Activated naive CD4-positive, alpha-beta T cell (primary cell): ENCODE measurements at places on chromosomes 16 and 17.

GRCh38 chr16:27972500-27972899 lies 91.0 kb downstream of the GSG1L start:
- DNase-seq, result no peak

DNA sequence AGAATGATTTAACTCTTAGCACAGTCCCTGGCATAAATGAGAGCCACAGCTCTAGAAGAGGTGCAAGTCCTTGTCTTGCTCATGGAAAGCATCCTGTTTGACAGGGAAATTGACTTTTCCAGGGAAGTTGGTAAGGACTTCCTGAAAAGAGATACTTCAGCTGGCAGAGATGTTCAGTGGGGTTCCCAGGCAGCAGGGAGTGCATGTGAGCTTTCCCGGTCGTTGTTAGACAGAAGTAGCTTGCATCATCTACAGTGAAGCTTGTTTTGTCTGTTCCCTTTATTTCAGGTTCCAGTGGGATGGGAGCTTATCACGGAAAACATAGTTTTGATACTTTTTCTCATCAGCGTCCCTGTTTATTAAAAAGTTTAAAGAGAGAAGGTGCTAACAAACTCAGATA lies 22.9 kb downstream of the ALDH3A2 start:
- no peak for DNase-seq

GRCh38 chr17:72804949-72805707 lies 287.4 kb downstream of the SLC39A11 start:
- DNase-seq, result no peak

GRCh38 chr17:15257258-15257788 lies 7.8 kb downstream of the PMP22 start:
- DNase-seq, result peak; percentile 29

DNA sequence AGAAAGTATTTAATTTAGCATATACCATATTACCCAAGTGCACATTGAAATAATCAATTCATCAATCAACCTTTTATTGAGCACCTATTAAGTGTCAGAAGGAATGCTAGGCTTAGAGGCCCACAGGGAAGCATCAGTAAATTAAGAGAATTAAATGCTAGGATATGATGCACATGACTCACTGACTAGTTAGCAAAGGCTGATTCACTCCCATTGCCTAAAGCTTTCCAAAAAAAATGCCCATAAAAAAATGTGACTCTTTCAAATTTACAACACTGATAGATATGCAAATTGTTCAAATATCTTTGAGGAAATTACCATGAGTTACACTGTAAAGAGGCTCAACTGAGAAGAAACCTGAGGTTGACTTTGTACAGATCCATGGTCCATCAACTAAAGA lies 883.3 kb downstream of the CDH11 start:
- no peak for DNase-seq

DNA sequence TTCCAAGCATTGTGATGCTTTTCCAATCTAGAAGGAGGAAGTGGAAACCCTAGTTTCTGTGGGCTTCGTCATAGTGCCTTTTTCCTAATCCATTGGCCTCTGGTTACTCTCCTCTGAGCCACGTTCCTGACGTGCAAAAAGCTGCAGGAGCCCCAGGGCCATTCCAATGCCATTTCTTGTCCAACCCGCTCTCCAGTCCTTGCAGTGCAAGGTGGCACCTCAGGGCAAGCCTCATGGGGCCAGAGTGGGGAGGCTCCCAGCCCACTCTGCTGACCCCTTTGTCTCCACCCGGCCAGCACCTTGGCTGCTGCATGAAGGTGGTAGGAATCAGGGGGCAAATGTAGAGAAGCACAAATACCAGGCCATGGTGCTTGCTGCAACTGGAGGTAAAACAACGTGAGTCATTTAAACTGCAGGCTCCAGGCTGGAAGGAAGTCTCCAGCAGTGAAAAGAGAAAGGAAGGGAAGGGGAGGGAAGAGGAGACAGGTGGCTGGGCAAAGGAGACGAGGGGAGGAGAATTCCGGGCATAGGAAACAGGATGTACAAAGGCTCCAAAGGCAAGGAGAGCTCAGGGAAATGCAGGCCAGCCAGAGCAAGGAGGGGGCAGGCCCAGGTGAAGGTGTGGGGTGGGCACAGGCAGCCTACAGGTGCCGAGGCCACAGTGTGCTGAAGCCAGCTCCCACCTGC lies 168.2 kb upstream of the TNRC6C start:
- no peak for DNase-seq

DNA sequence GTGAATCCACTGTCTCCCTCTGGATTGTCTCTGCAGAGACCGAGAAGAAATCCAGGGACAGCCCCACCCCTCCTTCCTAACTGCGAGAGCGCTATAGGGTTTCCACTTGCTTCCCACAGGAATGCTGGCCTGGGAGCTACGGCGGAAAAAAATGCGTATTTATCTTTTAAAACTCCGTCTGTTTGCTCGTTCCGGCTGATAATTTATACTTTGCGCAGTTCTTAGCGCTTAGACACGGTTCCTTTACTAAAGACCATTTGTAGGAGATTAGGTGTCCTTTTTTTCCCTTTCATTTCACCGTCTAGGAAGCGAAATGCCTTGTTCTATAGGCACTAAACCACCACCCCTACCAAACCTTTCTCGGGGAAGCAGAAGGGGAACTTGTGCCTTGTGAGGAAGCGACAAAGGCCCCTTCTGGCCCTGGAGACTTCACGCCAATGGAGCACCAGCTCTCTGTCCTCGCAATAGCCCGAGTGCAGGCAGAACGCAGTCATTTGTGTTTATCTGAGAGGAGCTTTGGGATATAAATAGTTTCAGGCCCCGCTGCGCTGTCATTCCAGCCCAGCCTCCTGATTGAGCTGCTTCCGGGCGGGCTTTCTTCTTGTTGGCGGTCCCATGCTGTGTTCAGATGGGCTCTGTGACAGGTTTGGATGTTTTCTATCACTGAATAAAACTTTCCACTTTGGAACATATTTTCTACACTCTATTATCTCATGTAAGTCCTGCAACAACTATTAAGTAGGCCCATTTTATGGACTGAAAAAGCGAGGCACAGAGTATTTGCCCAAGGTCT lies 791 bp upstream of the SUPT4H1 start:
- DNase-seq, result no peak

- no peak for DNase-seq
Observed at GRCh38 chr17:57918017-57918895, 37.0 kb downstream of the CUEDC1 start.

DNA sequence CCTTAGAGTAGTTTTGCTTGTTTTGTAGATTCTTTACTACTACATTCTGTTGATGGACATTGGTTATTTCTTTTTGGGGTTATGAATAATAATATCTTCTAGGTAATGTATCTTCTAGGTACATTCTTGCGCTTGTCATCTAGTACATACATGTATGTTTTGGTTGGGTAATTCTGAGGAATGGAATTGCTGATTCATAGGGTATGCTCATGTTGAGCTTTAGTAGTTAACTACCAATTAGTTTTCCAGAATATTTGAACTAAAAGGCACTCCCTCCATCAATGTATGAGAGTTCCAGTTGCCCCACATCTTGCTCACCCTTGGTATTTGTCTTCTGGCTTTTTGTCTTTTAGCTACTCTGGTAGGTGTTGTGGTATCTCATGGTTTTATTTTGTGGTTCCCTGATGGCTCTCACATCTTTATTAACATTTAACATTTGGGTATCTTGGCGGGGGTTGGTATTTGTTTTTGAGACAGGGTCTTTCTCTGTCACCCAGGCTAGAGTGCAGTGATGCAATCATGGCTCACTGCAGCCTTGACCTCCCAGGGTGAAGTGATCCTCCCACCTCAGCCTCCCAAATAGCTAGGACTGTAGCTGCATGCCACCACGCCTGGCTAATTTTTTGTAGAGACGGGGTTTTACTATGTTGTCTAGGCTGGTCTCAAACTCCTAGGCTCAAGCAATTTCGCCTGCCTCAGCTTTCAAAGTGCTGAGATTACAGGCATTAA lies 47.1 kb downstream of the SLC6A4 start:
- DNase-seq, result no peak

- DNase-seq, result no peak
Observed at GRCh38 chr16:77617996-77618395, 104.3 kb upstream of the NUDT7 start.

DNA sequence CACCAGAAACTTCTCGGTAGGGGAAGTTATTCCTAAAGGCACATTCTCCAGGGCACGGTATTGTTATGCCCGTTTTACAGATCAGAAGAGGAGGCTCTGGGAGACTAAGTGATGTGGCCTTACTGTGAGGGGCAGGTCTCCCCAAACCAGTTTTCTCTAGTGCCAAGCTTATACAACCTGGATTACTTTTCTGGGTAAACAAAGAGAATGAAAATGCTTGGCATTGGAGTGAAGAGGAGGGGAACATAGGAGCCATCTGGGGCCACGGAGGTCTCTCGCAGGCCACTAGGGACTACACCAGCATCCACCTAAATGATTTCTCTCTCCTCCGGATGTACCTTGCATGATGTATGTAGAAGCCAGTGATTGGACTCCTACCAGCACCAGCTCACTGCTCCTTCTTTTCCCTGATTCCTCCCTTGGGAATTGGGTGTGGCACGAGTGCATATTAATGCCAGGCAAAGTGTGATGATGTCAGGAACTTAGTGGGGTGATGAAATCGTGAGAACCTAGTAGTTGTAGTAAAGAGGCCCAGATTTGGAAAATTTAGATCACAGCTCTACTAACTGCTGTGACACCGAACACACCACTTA lies 674 bp downstream of the TOM1L1 start:
- DNase-seq, result no peak

DNA sequence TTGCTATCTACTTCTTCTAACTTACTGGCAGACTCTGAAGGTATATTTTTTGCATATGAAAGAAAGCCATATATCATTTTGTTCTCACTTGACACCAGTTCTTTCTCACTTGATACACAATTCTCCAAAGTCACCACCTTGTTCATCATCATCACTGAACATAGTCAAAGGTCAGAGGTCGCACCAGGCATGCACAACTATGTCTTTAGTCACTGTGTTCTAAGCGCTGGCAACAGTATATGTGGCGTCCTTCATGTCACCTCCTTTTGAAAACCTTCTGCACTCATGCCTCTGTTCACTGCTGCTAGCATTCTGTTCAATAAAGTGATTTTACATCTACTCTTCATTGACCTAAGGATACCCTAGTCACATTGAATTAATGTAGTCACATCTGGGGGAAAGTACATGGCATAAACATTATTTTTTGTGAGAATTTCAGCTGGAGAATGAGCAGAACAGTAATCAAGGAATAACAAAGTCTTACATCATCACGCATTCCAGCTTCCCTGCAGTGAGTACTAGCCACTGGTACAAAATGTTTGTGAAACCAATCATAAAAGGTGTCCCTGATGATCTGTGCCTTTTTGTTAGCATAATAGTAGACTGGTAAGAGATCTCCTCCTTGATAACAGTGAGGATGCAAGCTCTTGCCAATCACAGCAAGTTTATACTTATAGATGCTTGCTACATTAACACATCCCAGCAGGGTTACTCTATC lies 20.5 kb upstream of the TBX4 start:
- DNase-seq, result no peak

GRCh38 chr17:35752945-35753764 lies at the start of gene GAS2L2:
GAS2L2 (minus strand) TSS chr17:35753239; CDS start chr17:35752850, 389 bp downstream.
- no peak for DNase-seq

- no peak for DNase-seq
Observed at GRCh38 chr17:75301502-75302206, 12.4 kb upstream of the SLC25A19 start.

DNA sequence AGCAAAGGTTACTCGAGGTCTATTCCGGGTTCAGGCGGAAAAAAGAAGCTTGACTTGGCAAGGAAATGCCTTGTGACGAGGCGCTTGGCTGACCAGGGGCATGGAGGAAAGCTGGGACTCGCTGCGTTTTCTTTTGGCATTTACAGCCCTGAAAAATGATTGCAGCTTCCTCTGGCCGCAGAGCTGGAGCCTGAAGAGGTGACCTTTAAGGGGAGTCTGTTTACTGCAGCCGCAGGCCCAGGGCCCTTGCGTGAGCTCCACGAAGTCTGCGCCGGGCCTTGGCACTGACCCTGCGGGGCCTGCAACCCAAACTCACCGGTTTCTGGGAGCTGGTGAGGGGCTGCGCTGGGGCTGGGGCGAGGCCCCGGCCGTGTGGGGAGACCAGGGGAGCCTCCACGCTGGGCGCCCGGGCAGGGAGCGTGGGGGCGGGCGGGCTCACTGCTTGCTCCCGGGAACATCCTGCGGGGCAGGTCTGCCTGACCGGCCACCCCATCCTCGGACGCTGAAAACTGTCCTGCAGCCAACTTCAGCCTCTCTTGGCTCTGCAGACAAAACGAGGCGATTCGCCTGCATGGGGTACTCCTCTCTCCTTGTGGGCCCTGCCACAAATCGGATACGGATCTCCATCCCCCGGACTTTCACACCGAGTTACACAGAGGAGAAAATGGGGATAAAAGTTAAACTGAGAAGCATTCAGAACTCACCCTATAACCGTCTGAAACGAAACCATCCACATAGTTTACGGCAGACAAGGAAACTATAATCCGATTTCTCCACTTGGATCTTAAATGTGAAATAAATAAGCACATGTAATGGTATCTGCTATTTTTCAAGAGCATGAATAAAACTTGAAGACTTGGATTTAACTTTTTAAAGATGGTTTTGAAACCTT lies 206.3 kb upstream of the FOXF1 start:
- no peak for DNase-seq

DNA sequence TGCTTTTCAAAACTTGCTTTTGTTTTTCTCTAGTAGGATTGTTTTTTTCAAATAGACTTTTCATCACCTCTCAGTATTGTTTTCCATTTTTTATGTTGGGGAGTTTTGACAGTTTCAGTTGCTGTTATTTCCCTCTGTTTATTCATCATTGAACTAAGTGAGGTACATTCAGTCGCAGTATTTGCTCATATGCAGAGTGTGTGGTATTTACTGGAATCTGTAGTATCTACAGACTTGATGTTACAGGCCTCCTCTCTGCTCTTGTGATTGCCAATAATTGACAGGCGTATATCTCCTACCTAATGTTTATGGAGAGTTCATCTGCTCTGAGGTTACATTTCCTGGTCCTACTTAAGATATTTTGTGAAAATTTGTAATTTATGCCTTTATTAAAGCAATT lies 49.6 kb downstream of the COX10 start:
- DNase-seq, result no peak

GRCh38 chr17:80262291-80262690 lies 1.6 kb downstream of the RNF213 start:
- no peak for DNase-seq

GRCh38 chr17:38844261-38844757 lies 9.2 kb downstream of the RPL23 start:
- no peak for DNase-seq

DNA sequence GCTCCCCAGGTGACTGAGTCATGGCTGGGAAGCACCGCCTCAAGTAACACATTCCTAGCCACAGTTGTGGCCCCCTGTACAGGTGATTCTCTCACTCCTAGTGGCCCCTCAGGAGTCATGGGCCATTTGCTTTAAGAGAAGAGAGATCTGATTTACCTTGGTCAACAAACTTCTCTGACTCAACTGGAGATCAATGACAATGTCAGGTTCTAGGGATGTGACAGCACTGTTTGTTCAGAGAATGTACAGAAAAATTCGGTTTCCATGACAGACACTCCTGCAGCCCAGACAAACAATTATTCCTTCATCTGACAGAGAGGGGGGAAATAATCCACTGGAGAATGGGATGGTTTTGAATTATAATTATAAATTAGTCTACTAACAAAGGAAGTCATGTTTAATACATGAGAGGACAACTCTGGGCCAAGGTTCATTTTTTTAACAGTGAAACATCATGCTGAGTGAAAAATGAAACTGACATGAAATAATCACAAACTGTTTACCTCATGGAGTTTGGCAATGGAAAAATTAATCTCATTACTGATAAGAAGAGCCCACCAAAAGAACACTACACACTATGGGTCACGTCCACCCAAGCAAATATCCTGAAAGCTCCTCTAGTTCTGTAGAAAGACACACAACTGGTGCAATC lies 9.7 kb downstream of the ERN1 start:
- DNase-seq, result no peak

- DNase-seq, result no peak
Observed at GRCh38 chr17:17081304-17081940, 39.2 kb downstream of the MPRIP start.
